ENCODE measurements at places on chromosomes 16 and 17.

DNA sequence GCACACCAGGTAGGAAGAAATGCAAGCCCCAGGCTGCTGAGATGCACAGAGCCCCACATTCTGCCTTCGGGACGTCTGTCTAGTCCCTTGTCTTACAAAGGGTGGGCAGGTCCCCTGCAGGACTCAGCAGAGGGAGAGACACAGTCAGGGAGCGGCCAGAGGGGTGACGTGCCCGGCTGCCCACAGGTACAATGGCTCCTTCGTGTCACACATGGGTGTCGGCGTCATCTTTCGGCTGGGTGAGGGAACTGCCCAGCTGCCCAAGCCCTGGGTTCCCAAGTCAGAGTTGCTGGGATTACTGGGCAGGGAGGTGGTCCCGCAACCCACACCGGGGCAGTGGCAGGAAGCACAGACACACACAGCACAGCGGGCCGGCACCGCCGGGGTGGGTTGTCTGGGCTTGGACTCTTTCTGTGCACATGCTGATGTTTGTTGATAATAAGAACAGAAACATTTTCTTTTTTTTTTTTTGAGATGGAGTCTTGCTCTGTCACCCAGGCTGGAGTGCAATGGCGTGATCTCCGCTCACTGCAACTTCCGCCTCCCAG, 80.6 kb downstream of the JPH3 start:
- DNase-seq = no peak

DNA sequence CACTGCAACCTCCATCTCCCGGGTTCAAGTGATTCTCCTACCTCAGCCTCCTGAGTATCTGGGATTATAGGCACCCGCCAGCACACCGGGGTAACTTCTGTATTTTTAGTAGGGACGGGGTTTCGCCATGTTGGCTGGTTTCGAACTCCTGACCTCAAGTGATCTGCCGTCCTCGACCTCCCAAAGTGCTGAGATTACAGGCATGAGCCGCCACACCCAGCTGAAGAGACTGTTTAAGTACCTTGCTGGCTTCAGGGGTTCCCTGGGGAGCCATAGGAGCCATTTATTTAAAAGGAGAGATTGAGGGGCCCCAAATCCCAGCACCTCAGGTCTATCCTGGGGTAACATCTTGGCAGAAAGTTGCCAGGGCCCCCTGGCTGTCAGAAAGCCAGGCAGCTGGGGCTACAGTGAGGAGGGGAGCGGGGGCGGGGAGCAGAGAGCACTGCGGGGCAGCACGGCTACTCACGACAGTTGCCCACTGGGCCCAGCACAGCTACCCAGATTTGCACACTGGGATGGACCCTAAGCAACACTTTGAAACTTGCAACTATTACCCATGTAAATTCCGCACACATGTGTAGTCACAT, 1.6 kb downstream of the SNAI3 start:
- DNase-seq = no peak

- peak; percentile 63 for DNase-seq
These were observed 25.8 kb upstream of the TNFSF12 start for GRCh38 chr17:7523033-7523432.

DNA sequence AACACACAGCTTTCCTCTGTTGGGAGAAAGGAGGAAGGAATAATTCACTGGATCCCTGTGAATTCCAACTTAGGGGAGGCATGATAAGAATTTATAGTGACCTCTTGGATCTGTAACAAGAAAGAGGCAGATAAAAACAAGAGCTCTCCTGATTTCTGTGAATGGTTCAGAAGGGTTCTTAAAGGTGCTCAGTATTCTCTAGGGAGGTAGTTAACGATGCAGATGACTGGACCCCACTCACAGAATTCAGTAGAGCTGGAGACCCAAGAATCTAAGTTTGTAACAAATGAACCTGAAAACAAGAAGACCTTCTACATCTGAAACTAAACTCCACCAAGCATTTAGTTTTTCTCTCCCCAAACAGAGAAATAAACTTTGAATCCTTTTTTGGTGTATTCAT, 8.6 kb downstream of the ZNRF1 start:
- no peak for DNase-seq

GRCh38 chr17:19578545-19578944, 44.9 kb downstream of the SLC47A1 start:
- peak; percentile 19 for DNase-seq
